ENCODE measurements at places on chromosomes 3 and 15.

DNA sequence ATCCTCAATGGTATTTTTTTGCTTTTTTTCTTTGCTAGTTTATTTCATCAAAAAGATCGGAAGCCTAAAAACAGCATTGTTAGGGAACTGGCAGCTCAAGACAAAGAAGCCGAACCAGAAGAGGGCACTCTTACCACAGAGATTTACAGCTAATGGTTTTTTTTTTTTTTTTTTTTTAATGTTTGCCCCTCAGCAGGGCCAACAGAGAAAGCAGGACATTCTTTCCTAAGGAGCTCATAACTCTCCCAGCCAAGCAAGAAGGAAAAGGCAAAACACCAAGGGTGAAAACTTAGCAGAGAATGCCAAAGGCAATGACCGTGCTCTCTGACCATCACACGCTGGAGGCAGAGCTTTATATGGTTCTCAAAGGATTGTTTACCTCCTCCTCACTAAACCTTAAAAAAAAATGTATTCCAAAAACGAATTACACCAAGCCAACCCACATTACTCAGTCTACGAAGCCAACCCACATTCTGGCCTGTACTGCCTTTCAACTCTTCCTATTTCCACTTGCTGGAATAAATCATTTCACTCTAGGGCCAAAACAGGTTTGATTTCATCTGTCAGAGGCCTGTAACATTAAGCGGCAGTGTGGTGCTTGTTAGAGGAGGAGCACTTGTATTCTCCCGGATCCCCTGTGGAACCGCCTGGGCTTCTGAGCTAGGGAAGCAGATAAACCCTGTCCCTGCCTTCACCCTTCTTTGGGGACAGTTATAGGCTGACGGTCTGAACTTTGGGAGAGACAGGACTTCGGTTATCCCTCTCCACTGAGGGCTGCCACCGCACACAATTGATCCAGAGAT, 35.6 kb upstream of the GYG1 start:
- DNase-seq: no peak

- no peak for DNase-seq
Observed at GRCh38 chr3:139930211-139930610, 4.8 kb upstream of the CLSTN2 start.

DNA sequence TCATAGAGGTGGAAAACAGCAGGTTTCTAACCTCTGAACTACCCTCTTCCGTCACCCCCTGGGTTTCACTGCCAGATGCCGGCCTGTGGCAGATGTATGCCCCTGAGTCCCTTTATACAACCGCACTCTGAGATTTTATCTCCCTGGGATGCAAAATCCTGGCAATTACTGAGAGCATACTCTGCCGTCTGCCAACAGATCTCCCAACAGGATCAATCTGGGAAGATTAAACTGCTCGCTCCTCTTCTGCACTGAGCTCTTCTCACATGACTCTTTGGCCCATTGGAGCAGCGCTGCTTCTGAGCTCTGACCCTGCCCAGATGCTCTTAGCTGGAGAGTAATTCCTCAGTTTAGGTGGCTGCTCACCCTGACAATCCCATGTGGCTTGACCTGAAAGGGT, 133.2 kb downstream of the LIPC start:
- no peak for DNase-seq

DNA sequence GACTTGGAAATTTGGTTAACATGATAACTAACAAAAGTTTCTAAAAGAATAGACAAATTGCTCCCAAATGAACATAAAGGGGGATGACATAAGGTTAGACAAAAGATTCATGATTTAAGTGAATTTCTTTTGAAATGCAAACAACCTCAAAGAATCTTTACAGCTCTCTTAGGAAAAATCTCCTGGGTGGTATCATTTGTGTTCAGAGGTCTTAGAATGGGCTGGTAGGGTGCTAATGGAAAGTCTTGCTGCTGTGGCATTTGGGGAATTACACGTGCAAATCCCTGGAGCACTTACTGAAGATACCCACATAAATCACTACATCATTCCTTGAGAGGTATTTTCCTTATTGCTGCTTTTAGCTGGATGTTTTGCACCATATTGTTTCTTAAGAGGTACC, 14.4 kb upstream of the ROBO2 start:
- no peak for DNase-seq

- no peak for DNase-seq
Observed at GRCh38 chr3:195739561-195740111, 18.9 kb downstream of the MUC20 start.
